ENCODE measurements at places on chromosomes 16 and 17. TPM values are rescaled to one million over a fixed set of nuclear protein-coding genes. Genes with fewer than 3 reads are reported as not detected.

DNA sequence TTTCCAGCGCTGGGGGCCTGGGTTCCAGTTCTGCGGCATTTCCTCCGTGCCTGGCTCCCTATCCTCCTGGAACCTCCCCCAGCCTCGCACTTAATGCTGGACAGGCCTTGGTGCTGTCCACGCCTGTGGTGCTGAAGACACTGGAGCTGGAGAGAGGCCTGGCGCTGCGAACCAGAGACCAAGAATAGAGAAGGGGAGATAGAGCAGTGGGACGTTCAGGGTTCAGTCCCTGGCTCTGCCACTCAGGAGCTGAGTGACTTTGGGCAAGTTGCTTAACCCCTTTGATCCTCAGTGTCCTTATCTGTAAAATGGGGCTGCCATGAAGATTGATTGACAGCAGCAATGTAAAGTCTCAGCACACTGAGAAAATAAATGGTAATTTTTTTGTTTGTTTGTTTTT is 11.9 kb downstream of the SBK1 start:
- DNase-seq: no peak

- no peak for DNase-seq
These were observed 9.2 kb downstream of the CA5A start for GRCh38 chr16:87927195-87927562.

GRCh38 chr16:54602666-54603065 is 316.1 kb upstream of the IRX3 start:
- no peak for DNase-seq

- no peak for DNase-seq
These were observed 1.9 kb downstream of the IGSF6 start for GRCh38 chr16:21650521-21650920.

KRTAP2-2 gene
- total RNA-seq: not detected

DNA sequence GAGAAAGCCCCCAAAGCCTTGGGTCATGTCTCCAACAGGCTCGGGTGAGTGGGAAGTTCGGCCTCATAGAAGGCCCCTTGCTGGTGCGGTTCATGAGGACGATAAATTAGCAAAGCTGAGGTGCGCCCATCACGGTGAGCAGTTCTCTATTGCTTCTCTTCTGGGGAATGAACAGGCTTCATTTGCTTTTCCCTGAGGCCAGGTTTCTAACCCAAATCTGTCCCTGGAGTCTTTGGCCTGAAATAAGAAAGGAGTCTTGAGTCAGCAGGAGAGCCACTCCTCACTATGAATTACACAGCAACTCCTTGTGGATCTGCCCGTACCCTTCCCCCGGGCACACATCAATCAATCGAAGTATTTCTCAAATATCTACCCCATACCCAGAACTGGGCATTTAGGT is 94.6 kb downstream of the YPEL2 start:
- DNase-seq: no peak

CDH13 gene
- 12.5 TPM for total RNA-seq

GRCh38 chr17:57329380-57330214 is 73.3 kb downstream of the MSI2 start:
- DNase-seq: no peak

SOCS3 gene
- 335 TPM for total RNA-seq

GRCh38 chr16:64983963-64984362 is 137.9 kb downstream of the CDH11 start:
- no peak for DNase-seq

DNA sequence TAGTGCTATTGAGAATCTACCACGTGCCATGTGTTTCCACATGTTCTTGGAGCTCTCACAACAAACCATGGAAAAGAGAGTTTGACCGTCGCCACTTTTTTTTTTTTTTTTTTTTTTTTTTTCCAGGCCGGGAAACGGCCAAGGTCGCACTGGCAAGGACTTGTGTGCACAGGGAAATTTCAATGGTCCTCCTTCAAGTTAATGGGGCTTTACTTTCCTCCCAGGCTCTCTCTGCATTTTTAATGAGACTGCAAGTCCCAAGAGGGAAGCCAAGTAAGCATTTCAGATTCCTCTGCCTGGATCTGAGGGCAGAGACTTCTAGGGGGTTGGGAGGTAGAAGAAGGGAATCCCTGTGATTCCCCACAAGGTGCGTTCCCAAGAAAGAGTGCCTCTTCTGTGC is 94.7 kb upstream of the MPHOSPH6 start:
- DNase-seq: no peak

DNA sequence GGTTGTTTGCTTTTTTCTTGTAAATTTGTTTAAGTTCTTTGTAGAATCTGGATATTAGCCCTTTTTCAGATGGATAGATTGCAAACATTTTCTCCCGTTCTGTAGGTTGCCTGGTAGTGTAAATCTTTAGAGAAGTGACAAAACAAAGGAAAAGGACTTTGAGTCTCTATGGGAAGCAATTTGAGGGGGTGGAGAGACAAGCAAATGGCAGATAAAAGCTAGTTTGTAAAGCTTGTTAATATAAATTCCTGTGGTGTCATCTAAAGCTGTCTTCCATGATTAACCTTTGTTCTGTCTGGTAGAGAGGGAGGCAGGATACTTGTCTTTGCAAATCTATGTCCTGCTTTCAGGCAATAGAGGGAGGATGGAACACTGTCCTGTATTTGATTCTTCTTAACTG is 40.6 kb upstream of the CACNG4 start:
- no peak for DNase-seq

DNA sequence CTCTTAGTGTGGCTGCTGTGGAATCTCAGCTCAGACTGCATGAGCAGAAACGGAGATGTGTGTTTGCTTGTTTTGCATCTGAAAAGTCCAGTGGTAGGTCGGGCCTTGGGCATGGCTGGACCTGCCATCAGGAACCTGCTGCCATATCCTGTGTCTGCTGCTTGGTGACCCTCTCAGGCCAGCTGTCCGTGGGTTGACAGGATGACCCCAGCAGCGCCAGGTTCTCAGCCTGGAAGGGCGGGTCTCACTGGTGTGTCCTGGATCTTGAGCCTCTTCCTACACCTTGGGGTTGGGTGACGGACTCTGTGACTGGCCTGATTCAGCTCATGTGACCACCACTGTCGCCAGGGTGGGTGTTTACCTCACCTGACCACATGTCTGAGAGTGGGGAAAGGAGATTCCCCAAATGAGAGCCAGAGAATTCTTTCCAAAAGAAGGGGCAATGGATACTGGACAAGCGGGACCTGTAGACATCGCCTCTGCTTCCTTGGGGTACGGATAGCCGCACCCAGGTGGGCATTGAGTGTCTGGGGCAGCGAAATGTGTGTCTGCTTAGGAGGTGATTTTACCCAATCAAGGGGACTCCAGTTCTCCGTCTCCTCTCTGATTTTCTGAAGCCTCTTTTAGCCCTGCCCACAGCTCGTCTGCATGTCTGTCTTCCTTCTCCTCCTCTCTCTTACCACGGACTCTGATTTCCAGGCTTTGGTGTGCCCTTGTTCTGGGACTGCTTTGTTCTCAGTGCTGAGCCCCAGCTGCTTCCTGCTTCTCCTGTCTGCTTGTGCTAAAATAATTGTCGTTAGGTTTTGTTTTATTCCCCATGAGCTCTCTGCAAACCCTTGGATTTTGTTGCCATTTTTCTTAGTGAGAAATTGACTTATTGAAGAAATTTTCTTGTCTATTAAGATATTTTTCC is 399.7 kb downstream of the CPPED1 start:
- DNase-seq: no peak

CBX2 gene
- total RNA-seq: 0.28 TPM

DNA sequence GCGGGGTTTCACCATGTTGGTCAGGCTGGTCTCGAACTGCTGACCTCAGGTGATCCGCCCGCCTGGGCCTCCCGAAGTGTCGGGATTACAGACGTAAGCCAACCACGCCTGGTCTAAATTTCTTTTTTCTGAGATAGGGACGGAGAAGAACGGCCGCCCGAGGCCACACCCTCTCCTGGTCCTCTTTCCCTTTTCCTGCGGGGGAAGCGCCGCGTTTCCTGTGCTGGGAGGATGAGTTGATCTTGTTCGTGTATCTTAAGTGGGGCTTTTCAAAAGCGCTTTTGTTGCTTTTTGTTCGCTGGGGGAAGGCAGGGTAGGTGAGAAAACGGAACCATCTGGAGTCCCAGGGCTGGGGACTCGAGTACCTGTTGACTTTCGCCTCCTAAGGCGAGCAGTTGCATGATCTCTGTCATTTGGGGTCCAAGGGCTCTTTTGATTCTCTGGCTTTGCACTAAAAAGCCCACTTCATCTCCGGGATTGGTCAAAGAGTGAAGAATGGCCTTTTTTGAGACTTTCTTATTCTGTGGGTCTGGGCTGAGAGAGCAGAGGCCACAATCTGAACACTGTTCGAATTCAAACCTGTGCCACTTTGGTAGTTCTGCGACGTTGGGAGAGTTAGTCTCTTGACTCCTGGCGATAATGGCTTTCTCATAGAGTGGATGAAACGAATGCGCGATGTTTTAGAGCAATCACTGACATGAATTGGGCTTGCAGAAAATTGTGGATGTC is 1.3 kb downstream of the FUS start:
- DNase-seq: no peak

KRT33B gene
- total RNA-seq: not detected

ASPA gene
- total RNA-seq: 6.0 TPM

CCDC40 gene
- 8.8 TPM for total RNA-seq

DNA sequence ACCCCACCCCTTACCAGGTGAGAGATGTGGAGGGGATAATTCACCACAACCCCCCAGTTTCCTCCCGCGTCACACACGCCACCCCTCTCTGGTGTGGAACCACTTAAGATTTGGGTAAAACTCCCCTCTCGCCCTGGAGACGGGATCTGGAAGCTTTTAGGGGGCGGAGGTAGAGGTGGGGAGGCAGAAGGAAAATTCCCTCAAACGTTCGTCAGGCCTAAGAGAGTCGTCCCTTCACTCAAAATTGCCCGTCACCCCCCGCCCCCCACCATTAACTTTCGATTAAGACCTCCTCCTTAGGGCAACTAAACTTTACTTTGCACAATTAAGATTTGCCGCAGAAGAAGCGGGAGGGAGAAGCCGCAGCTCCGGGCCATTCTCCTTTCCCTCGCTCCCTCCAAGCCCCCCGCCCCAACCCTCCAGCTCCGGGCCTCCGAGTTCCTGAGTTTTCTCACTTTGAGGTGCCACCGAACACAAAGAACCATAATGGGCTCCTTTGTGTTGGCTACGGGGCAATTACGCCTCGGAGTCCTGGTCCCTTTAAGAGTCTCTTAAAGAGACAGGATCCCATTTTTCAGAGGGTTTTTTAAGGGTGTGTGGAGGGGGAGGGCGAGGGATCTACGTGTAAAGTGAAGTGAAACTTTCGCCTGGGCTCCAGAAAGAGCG is 985 bp upstream of the FZD2 start:
- no peak for DNase-seq

SPOP gene
- total RNA-seq: 33.7 TPM

DNA sequence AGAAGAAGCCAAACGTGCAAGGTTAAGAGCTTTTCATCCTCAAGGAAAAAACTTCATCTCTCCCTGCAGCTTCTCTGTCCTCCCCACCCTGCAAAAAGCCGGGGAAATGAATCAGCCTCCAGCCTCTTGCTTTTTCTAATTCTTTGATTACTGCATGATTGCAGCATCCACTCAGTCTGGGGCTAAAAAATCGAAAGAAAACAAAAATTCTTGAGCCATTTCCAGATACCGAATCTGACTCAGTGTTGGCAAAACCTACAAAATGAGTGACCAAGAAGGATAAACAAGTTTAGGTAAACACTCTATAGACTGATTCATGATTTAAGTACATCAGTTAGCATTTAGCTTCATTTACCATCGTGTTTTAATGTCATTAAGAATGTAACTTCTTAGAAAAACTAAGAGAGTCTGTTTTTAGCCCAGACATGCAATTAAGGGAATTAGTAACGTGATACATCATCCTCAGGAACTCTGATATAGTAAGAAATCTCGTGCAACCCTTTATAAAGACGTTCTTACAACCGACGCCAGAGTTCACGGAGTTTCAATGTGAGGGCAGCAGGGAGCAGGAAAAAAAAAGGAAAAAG is 287.3 kb upstream of the FOXF1 start:
- DNase-seq: no peak

DNA sequence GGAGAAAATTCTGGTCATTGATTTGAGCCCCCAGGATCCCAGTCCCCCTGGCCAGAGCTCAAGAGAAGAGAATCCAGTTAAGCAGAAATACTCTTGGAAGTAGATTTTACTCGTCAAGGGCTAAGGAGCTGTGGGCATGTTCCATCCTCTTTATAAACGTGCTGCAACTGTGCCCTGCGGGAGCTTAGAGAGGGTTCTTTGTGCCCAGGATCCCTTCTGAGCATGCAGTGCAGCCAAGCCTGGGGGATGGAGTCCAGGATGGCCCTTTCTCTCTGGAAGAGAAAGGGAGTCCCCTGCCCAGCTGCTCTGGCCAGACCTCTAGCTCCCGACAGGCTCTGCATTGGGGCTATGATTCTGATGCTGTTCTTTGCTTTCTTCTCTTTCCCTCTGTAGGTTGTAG is 9.5 kb upstream of the LGALS9 start:
- DNase-seq: no peak

- DNase-seq: no peak
These were observed 6.4 kb downstream of the SDK2 start for GRCh38 chr17:73637866-73638265.

GRCh38 chr17:44297975-44298374 is 10.4 kb upstream of the RUNDC3A start:
- no peak for DNase-seq

GRCh38 chr17:33990943-33991706 is 264.0 kb upstream of the CCL2 start:
- DNase-seq: no peak

DNA sequence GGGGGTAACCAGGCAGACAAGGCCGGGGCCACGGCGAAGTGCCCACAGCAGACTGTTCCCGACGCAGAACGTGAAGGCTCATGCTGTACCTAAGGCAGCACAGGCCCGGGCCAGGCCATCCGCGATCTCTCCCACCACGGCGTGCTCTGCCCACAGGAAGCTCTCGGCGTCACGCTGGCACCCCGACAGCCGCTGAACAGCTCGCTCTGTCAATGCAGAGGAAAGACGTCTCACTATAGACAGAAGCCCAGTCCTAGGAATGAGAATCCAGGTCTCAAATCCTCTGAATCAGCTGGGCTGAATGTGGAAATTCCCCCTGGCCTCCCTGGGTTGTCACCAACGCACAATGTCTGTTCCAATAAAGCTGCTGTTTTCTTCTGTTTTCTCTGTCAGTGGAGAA is 21.4 kb downstream of the SERPINF1 start:
- DNase-seq: no peak

GRCh38 chr16:54586474-54587175 is 300.0 kb upstream of the IRX3 start:
- DNase-seq: no peak

- peak; percentile 38 for DNase-seq
These were observed 39.0 kb upstream of the EMP2 start for GRCh38 chr16:10619271-10619849.

- DNase-seq: no peak
These were observed 585.1 kb upstream of the PSMD7 start for GRCh38 chr16:73711406-73712080.

- DNase-seq: no peak
These were observed 19.1 kb downstream of the C16orf95 start for GRCh38 chr16:87297918-87298631.

All from omental fat pad (tissue), 4 donors.